HS-5 (cell line): ENCODE measurements at places on chromosomes 5 and 9.

- DNase-seq, result no peak
Measured at GRCh38 chr9:113853333-113853732, 22.8 kb upstream of the ZNF618 start.

GRCh38 chr5:135708481-135709207 lies 125.8 kb upstream of the SLC25A48 start:
- DNase-seq, result no peak

DNA sequence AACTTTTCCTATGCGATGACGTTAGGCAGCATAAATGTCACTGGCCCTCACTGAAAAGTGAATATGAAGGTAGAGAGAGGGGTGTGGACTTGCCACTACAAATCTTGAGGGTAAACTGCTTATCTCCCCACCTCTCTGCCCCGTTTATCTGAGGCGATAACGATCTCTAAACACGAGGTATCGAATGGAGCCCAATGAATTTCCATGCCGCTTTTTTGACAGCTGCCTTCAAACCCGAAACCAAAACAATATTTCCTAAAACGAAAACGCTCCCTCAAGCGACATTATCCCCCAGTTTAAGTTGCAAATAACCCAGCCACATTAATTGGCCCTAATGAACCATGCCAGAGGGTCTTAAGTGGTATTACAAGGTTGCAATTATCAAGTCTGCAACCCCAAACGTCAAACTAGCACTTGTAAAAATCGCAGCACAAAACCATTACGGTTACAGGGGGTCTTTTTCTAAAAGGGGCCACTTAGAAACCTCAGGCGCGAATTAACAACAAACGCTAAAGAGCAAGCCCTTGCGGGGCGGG lies 1.4 kb downstream of the NR3C1 start:
- DNase-seq, result no peak

- DNase-seq, result no peak
Measured at GRCh38 chr5:109701252-109701651, 11.5 kb downstream of the MAN2A1 start.

- no peak for DNase-seq
Measured at GRCh38 chr9:107024193-107024592, 161.2 kb downstream of the ZNF462 start.

GRCh38 chr9:72588336-72588735 lies 66.9 kb downstream of the TMC1 start:
- no peak for DNase-seq
